ENCODE measurements at places on chromosomes 1 and 21. TPM values are rescaled to one million over a fixed set of nuclear protein-coding genes. Genes with fewer than 3 reads are reported as not detected.

The ZBED6 gene
- 42.5 TPM for total RNA-seq

The LAMB3 gene
- 0.73 TPM for total RNA-seq

DNA sequence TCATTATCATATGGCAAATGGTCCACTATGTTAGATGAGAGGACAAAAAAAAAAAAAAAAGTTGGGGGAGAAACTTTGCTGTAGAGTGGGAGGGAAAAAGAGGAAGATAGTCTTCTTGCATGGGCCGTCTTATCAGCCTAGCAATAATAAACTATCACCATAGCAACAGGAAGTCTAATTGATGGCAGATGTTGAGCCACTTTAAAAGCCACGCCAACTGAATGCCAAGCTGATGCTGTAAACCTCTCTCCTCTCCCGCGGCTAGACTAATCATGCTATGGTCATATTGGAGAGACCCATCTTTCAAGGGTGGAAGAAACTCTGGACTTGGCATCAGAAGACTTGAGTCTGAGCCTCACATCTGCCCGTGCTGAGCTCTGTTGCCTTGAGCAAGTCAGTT lies 122.2 kb upstream of the HOOK1 start:
- no peak overlapping the region for H3K4me3 ChIP-seq
- H3K27ac ChIP-seq: peak overlapping the region; percentile 86
- peaks cover 63% of the 10 kb centered on the region for H3K4me1 ChIP-seq
- H3K27me3 ChIP-seq: no peaks in the 10 kb centered on the region

GRCh38 chr1:230208619-230209261 lies 141.7 kb downstream of the GALNT2 start:
- peak; percentile 67 for DNase-seq
- H3K36me3 ChIP-seq: peaks cover 2% of the 10 kb centered on the region
- peaks cover 89% of the 10 kb centered on the region for H3K4me1 ChIP-seq
- no peaks in the 10 kb centered on the region for H3K27me3 ChIP-seq
- peak overlapping the region; percentile 92 for H3K27ac ChIP-seq

DNA sequence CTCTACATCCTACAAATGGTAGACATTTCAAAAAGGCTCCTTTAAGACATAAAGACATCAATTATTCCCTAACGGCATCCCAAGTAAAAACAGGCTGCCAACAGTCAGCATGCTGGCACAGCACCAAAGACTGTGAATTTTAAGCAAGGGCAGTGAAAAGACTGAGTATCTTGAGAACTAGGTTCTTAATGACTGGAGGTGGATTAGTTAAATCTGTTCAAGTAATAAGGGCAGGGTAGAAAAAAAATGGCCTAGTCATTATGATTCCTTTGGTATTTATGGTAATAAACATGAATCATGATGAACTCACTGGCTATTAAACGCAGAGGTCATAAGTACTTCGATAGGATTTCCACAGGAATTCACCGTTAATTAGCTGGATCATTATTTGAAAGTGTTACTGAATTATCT lies 75.2 kb downstream of the KIFAP3 start:
- H3K27me3 ChIP-seq: no peaks in the 10 kb centered on the region
- H3K27ac ChIP-seq: no peak overlapping the region
- H3K4me1 ChIP-seq: no peaks in the 10 kb centered on the region
- H3K4me3 ChIP-seq: no peak overlapping the region
- no peak for DNase-seq

DNA sequence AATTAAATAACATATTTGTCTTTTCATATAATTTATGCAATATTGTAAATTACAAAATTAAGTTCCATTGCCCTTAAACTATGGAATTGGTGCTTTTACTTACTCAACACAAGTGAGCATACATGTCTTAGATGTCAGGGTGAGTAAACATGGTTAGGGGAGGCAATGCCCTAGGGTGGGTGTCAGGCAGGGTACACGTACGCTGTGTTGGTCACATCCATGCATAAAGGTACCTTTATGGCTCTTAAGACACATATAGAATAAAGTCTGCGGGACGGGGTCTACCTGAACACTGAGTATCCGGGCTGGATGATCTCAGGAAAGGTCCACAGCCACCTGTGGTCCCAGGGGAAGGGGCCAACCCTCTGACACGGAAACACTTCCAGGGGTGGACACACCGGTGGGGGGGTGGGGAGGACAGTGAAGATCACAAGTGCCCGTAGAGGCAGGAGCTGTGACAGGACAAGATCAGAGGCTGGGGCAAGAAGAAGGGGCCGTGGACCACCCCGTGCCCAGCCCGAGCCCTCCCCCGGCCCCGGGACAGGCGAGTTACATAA lies 720 bp downstream of the LIN9 start:
- peak overlapping the region; percentile 83 for H3K27ac ChIP-seq
- no peaks in the 10 kb centered on the region for H3K36me3 ChIP-seq
- no peak for DNase-seq
- H3K27me3 ChIP-seq: no peaks in the 10 kb centered on the region
- H3K4me3 ChIP-seq: peak overlapping the region; percentile 95
- H3K4me1 ChIP-seq: peaks cover 9% of the 10 kb centered on the region

DNA sequence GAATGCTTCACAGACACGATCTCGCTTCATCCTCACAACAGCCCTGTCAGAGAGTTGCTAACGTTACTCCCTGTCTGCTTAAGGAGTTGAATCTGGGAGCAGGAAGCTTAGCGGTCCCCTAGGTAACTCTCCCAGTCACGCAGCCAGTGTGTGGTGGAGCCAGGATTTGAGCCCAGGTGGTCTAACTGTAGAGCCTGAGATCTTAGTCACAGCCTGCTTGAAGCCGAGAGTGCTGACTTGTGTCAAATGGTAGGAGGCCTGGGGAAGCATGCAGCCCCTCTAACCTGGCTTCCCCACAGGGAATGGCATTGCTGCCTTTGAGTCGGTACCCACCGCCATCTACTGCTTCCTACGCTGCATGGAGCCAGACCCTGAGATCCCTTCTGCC lies 4.1 kb downstream of the ADPRS start:
- no peak overlapping the region for H3K4me3 ChIP-seq
- DNase-seq: no peak
- H3K4me1 ChIP-seq: peaks cover 24% of the 10 kb centered on the region

The TMPRSS15 gene
- not detected for total RNA-seq

GRCh38 chr1:162020150-162020549 lies 3.5 kb downstream of the OLFML2B start:
- peaks cover 40% of the 10 kb centered on the region for H3K27me3 ChIP-seq
- peaks cover 15% of the 10 kb centered on the region for H3K4me1 ChIP-seq
- H3K36me3 ChIP-seq: no peaks in the 10 kb centered on the region
- no peak overlapping the region for H3K4me3 ChIP-seq
- H3K27ac ChIP-seq: no peak overlapping the region

DNA sequence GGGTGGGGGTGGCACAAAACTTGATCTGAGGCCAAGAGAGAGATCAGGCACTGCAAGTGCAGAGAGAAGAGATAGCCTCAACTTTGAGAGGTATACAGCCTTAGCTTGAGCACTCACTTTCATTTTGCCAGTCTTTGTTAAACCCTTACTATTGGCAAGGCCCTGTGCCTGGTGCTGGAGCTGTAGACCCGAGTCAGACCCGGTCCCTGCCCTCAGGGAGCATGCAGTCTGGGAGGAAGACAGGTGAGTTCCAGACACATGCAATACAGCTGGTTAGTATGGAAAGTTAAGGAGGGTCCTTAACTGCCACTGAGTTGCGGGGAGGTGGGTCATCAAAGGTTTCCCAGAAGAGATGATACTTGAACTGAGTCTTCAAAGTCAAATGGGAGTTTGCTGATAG lies 31.7 kb downstream of the RAB3B start:
- H3K36me3 ChIP-seq: no peaks in the 10 kb centered on the region
- peaks cover 2% of the 10 kb centered on the region for H3K27me3 ChIP-seq
- H3K4me3 ChIP-seq: no peak overlapping the region
- no peaks in the 10 kb centered on the region for H3K4me1 ChIP-seq

GRCh38 chr21:45457832-45458172 lies 52.8 kb downstream of the COL18A1 start:
- no peaks in the 10 kb centered on the region for H3K4me1 ChIP-seq
- peaks cover 14% of the 10 kb centered on the region for H3K27me3 ChIP-seq
- H3K4me3 ChIP-seq: no peak overlapping the region
- DNase-seq: no peak
- H3K36me3 ChIP-seq: no peaks in the 10 kb centered on the region

The PSRC1 gene
- total RNA-seq: 2.3 TPM

DNA sequence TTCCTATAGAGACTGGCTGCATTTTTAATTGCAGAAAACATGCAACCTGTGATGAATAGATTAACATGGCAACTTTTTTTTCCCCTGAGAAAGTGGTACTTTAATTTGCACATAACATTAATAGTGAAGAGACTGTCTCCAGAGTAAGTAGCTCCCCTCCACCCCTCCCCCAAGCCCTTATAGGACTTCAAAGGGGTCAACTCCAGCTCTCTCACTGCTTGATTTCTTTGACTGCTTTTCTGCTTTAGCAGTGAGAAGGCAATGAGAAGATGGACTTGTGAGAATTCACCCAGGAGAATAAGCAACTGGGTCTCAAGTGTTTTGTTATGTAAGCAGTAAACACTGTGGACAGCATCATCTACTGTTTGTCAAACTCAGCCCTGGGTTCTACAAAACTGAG lies 355.0 kb downstream of the CAMTA1 start:
- DNase-seq: no peak
- no peak overlapping the region for H3K27ac ChIP-seq
- peaks cover 18% of the 10 kb centered on the region for H3K4me1 ChIP-seq
- no peaks in the 10 kb centered on the region for H3K36me3 ChIP-seq
- H3K27me3 ChIP-seq: no peaks in the 10 kb centered on the region

GRCh38 chr1:184827600-184828368 lies 73.1 kb upstream of the EDEM3 start:
- H3K4me1 ChIP-seq: peaks cover 59% of the 10 kb centered on the region
- H3K27me3 ChIP-seq: no peaks in the 10 kb centered on the region
- no peak for DNase-seq
- H3K36me3 ChIP-seq: no peaks in the 10 kb centered on the region
- peak overlapping the region; percentile 82 for H3K27ac ChIP-seq

DNA sequence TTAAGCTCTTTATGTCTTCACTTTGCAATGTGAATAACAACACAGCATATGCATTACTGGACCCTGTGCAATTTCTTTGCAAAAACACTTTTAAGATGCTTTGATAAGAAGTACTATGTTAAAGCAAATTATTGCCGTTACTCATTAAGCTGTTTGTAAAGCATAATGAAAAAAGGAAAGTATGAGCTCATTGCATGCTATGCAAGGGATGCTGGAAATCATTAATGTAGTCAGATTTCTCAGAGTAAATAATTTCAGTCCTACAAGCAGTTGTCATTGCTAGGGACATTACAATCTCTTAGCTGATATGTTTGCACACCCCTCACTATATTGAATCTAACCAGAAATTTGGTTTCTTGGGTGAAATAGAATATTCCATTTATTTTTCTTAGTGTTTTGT lies 982.5 kb upstream of the ADGRL2 start:
- no peak overlapping the region for H3K27ac ChIP-seq
- no peaks in the 10 kb centered on the region for H3K36me3 ChIP-seq
- H3K4me3 ChIP-seq: no peak overlapping the region
- H3K4me1 ChIP-seq: no peaks in the 10 kb centered on the region

GRCh38 chr1:180672505-180672904 lies 40.7 kb downstream of the XPR1 start:
- H3K27me3 ChIP-seq: no peaks in the 10 kb centered on the region
- H3K36me3 ChIP-seq: no peaks in the 10 kb centered on the region
- H3K4me3 ChIP-seq: no peak overlapping the region

GRCh38 chr21:43193088-43193650 lies 24.4 kb downstream of the CRYAA start:
- H3K36me3 ChIP-seq: no peaks in the 10 kb centered on the region
- H3K27ac ChIP-seq: no peak overlapping the region
- DNase-seq: peak; percentile 3
- peaks cover 39% of the 10 kb centered on the region for H3K27me3 ChIP-seq

GRCh38 chr21:36125512-36126207 lies 9.2 kb upstream of the CBR3 start:
- no peaks in the 10 kb centered on the region for H3K36me3 ChIP-seq
- H3K4me3 ChIP-seq: no peak overlapping the region
- peaks cover 9% of the 10 kb centered on the region for H3K4me1 ChIP-seq
- DNase-seq: no peak

The COL9A2 gene
- total RNA-seq: 0.07 TPM

- no peaks in the 10 kb centered on the region for H3K36me3 ChIP-seq
- H3K4me3 ChIP-seq: no peak overlapping the region
- H3K27me3 ChIP-seq: no peaks in the 10 kb centered on the region
- DNase-seq: no peak
- H3K4me1 ChIP-seq: no peaks in the 10 kb centered on the region
- H3K27ac ChIP-seq: no peak overlapping the region
These were observed 262.0 kb downstream of the TNR start for GRCh38 chr1:175481126-175482070.
